Right cardiac atrium (tissue), 5 donors: ENCODE measurements at places on chromosomes 16 and 17. TPM values are rescaled to one million over a fixed set of nuclear protein-coding genes. Genes with fewer than 3 reads are reported as not detected.

Gene AANAT
- not detected for total RNA-seq

Gene CALB2
- 3.2 TPM for total RNA-seq

Gene CPHXL2
- not detected for total RNA-seq

Gene SEZ6L2
- 1.5 TPM for total RNA-seq

Gene PPM1E
- total RNA-seq = 2.2 TPM

Gene MLKL
- total RNA-seq = 4.7 TPM

Gene DRC7
- total RNA-seq = not detected

Gene C17orf67
- total RNA-seq = 0.65 TPM

Gene CDH13
- total RNA-seq = 93.6 TPM

Gene C16orf46
- not detected for total RNA-seq

Gene PYY
- total RNA-seq = not detected

Gene IRX3
- 17.8 TPM for total RNA-seq

Gene PIRT
- not detected for total RNA-seq

Gene KRT31
- total RNA-seq = not detected

Gene SLC52A1
- total RNA-seq = not detected

Gene TBC1D3E
- not detected for total RNA-seq

Gene GAN
- 11.0 TPM for total RNA-seq

Gene FAM83G
- 40.2 TPM for total RNA-seq

Gene PRSS22
- total RNA-seq = not detected

Gene SCIMP
- 2.7 TPM for total RNA-seq

Gene CCL7
- not detected for total RNA-seq

Gene CAPNS2
- total RNA-seq = 0.54 TPM

Gene DECR2
- 12.3 TPM for total RNA-seq

Gene ABCA6
- total RNA-seq = 21.2 TPM

Gene RPA1
- total RNA-seq = 103 TPM

Gene TPSG1
- total RNA-seq = not detected

Gene CCL4L2
- not detected for total RNA-seq

Gene TSPOAP1
- total RNA-seq = 21.2 TPM

Gene FSCN2
- 0.59 TPM for total RNA-seq

Gene RAP1GAP2
- total RNA-seq = 35.1 TPM

Gene MYO15A
- total RNA-seq = 0.67 TPM

Gene DCXR
- total RNA-seq = 174 TPM

Gene HMOX2
- total RNA-seq = 89.6 TPM

Gene MILR1
- 1.9 TPM for total RNA-seq

Gene GCGR
- not detected for total RNA-seq

Gene GH2
- total RNA-seq = not detected
